ENCODE measurements at places on chromosomes 1 and 21.

GRCh38 chr1:210978316-210978973, 155.5 kb downstream of the KCNH1 start:
- no peak for DNase-seq

DNA sequence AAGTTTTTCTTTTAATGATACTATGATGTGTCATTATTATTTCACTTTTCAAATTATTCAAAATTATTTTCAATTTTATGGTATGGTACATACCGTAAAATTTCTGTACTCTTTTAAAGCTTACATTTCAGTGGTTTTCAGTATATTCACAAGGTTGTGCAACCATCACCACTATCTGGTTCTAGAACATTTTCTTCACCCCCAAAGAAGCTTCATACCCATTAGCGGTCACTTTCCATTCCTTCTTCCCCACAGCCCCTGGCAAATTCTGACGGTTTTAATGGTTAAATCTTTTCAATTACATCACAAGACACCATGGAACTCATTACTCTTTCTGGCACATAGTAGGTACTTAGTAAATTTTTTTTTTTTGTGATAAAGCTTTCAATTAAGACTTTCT, 22.8 kb upstream of the ATP5PO start:
- DNase-seq = no peak

GRCh38 chr1:52551507-52552235, 1.2 kb downstream of the TUT4 start:
- DNase-seq = no peak

DNA sequence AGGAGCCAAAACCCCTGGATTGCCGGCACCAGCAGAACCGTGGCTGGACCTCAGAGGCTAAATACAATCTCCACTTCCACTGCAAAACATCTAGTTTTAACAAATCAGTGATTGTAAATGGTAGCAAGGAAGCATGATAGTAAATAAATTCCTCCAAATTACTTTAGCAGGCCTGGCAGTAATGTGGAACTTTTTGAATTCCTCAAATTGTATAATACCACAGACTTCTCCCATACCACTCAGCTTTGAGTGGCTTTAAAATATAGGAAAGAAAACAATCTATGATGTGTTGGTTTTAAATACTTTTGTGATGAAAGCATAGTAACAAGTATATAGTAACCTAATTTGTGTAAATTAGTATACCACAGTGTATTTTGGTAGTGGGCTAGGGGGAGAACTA, 34.1 kb downstream of the NIBAN1 start:
- no peak for DNase-seq

DNA sequence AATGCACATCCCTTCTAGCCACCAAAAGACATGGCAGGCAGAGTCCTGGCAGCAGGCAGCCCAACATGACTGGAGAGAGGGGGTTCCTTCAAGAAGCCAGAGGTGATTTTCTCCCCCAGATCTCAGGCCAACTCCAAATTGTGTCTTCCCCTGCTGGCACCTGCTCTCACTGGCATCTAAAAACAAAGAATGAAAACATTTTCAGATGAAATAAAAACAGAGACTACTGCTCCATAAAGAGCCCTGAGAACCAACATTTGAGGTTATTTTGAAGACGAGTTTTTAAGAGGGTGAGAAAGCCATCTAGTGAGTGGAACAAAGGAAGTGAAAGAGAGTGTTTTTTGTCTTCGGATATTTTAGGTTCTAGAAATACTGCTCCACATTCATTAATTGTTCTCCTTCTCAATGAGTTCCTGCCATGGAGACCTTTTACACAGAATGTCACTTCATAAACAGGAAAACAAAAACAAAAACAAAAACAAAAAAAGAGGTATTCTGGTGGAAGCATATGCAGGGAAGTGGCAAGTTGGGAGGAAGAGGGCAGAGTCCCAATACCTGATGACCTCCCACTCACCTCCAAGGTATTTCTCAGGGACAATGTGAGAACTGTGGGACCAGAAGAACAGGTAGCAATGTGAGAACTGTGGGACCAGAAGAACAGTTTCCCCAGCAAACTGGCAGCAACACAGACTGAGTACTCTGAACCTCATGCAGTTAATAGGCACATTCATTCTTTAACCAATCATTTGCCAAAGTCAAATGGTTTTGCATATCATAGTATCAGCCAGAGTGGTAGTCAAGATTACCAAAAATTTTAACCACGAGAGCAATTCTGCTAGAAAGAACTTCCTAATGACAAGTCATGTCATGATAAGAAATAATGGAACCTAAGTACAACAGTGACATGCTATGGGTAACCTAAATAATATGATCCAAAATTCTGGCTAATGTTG, 50.0 kb downstream of the KIAA0319L start:
- DNase-seq = no peak

- DNase-seq = no peak
Observed at GRCh38 chr21:20425856-20426255, 572.4 kb upstream of the NCAM2 start.

GRCh38 chr1:154190550-154190949, 1.4 kb downstream of the TPM3 start:
- no peak for DNase-seq

DNA sequence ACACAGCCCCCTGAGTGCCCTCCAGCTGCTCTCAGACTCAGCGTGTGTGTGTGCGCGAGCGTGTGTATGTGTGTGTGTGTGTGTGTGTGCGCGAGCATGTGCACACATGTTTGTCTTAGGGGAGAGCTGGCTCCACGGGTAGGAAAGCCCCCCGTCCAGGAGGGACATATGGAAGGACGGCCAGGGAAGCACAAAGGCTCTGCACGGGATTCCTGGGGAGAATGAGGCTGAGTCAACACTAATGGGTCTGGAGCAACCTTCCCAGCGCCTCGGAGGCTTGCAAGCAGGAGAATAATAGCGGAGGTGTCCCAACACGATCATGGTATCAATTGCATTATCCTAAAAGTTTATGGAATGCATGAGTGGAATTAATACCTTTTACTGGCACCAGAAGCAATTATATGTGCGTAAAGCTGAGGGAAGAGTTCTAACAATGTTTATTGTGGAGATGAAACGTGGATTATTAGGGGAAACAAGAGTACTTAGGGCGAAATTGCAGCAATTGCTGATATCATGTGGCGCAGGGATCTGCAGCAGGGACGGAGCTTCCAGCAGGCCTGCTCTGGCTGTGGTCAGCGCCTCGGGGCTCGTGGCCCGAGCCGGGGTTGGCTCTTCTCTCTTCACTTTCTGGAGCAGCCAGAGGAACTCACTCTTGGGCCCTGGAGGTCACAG, 40.3 kb upstream of the CCDC27 start:
- DNase-seq = no peak

DNA sequence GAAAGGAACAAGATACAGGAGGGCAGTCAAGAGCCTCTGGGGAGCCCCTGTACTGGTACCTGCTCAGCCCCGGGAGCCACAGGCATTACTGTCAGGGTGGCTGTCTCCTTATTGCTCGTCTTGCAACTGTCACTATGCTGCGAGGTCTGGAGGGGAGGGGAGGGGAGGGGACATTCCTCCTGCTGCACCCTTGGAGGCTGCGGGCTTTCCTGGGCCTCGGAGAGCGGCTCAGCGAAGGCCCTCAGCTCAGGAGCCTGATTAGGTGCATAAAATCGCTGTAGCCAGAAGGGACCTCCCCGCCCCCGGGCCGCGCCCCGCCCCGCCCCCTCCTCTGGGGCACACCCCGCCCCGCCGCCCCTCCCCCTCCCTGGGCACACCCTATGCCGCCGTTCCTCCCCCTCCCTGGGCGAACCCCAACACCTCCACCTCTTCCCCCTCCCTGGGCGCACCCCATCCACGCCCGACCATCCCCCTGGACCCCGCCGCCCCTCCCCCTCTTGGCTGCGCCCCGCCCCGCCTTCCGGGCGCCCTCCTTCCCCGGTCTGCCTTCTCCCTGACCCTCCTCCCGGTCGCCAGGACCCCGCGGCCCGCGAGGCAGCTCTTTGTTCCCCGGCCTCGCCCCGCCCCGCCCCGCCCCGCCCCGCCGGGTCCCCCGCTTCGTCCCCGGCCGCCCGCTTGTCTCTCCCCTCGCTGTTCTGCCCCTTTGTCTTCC, 35.5 kb downstream of the CACHD1 start:
- DNase-seq = no peak

DNA sequence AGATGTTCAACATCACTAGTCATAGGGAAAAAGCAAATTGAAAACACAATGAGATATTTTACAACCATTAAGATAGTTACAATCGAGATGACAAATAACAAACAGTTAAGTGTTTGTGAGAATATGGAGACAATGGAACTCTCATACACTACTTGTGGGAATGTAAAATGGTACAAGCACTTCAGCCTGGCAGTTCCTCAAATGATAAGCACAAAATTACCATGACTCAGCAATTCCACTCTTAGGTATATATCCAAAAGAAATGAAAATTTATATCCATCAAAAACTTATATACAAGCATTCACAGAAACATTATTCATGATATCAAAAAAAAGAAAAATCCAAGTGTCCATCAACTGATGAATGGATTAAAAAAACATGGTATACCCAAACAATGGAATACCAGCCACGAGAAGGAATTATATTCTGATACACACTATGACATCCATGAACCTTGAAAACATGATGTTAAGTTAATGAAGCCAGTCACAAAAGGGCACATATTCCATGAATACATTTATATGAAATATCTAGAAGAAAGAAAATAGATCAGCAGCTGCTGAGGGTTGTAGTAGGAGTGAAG, 76.4 kb downstream of the EVI5 start:
- DNase-seq = no peak
